ENCODE measurements at places on chromosomes 6 and 20.

DNA sequence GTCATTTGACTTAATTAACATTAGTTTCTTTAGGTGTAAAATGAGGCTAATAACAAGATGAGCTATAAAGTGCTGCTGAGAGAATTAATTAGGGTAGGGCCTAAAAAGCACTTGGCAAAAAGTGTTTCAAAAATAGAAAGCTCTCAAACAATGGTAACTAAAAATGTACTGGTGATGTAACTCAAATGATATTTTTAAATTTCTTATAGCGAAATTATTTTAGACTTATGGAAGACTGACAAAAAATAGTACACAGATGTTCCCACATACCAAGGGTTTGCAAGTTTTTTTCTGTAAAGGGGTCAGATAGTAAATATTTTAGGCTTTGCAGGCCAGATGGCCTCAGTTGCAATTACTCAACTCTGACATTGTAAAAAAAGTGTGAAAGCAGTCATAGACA lies 190.7 kb upstream of the UFL1 start:
- no peak for DNase-seq

DNA sequence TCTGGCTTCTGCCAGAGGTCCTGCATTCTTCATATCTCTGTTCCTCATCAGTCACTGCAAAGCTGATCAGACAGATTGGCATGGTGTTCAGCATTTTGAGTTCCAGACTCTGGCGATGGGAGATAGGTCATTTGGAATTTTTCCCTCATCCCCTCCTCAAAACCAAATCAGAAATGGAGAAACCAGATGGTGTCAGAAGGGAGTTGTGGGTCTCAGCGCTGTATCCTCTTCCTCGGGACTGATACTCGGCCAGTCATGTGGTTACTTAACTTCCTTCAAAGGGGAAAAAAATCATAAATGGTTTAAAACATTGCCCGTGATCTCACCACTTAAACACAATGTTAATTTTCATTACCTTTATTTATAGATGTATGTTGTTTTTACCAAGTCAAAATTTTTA lies 75.8 kb downstream of the IGF2R start:
- DNase-seq = no peak

GRCh38 chr6:120279466-120280167 lies 930.1 kb upstream of the MAN1A1 start:
- DNase-seq = no peak

- no peak for DNase-seq
Observed at GRCh38 chr6:25883991-25884390, 9.9 kb upstream of the SLC17A3 start.

GRCh38 chr20:36264426-36265246 lies 28.4 kb downstream of the AAR2 start:
- DNase-seq = no peak

DNA sequence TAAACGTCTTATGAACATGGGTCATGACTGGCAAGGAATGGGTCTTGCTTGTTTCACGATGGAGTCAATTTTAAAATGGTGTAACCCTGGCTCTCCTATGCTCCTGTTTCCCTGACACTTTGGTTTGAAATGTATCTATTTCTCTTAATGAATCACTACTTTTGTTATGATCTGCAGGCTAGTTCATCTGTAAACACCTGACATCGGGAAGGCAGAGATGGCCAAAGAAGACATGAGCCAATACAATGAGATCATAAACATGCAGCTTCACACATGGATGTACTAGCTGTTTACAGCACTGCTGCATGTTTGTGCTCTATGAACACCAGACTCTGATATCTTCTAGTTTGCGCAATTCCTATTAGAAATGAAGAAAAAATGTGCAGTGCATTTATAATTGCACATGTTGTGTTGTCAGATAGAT lies 11.0 kb upstream of the RAD21L1 start:
- no peak for DNase-seq

DNA sequence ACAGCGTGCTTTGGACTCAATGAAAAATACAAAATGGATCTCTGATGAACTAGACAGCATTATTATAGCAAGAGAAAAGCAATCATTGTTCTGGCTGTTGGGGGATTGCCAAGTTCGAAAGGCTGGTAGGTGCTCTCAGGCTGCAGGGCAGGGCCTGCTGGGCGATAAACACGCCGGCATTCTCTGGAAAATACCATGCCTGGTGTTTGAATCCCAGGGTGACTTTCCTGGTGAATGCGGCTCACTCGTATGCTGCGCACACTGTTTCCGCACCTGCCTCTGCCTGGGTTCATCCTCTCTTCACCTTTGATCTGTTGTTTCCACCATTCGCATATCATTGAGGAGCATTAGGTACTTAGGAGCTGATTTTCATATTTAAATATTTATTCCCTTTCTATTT lies 37.4 kb downstream of the GCNT2 start:
- DNase-seq = no peak

DNA sequence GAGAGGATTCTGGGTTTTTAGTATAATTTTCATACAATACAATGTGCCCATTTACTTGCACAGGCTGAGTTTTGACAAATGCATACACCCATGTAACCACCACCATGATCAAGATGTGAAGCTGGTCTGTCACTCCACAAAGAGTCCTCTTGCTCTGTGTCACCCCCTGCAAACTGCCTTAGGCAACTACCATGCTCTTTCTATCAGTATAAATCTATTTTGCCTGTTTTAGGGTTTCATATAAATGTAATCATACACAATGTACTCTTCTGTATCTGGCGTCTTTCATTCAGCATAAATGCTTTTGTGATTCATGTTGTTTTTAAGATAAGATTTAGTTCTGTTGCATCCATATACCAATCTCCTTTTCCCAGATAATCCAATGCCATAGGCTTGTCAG lies 181.9 kb upstream of the KCNG1 start:
- no peak for DNase-seq

DNA sequence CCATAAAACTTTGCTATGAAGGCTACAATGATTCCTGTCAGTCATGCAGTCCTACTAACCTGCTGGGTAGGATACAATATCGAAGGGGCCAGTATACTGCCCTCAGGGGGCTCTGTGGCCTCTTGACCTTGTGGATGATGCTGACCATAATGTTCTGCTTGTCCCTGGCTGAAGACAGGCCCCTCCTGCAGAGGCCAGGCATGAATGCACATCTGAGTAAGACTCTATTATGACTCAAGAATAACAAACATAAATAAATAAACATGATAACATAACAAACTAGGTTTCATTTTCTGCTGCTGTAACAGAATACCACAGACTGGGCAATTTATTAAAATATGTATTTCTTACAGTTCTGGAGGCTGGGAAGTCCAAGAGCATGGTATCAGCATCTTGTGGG lies 44.0 kb upstream of the POU5F1 start:
- no peak for DNase-seq

GRCh38 chr20:32564921-32565734 lies 20.0 kb downstream of the NOL4L start:
- DNase-seq = no peak

DNA sequence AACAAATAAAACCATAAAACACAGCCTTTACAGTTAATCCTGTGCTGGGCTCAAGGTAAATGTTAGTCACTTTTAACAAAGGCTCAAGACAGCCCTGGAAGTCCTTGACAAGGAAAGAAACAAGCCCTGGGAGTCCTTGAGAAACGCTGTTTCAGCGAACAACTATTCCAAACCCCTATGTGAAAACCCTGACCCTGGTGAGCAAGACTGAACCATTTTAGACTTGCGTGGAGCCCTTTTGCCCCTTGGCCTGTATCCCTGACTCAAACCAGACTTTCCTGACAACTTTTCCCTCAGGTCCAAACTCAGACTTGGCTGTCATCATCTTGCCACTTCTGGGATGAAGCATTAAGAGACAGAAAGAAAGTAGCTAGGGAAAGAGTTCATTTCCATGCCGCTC lies 180.4 kb downstream of the AIG1 start:
- DNase-seq = no peak

DNA sequence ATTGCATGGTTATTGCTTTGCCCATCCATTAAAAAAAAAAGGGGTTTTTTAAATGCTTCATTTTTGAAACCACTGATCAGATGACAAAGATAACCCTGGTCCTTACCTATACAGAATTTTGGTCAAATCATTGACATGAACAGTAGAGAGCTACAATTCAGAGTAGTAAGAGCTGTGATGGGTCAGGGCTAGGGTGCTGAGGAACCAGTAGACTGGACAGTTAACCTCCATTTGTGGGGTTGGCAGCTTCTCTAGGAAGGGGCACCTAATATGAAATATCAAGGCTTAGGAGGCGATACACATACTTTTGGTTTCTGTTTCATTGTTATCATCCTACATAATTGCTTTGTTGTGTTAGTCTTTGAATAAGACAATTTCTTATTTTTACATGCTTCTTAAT lies 55.1 kb downstream of the ORC3 start:
- DNase-seq = no peak

- no peak for DNase-seq
Observed at GRCh38 chr6:21392177-21392576, 201.4 kb upstream of the SOX4 start.

- DNase-seq = no peak
Observed at GRCh38 chr6:40286721-40287120, 300.4 kb downstream of the LRFN2 start.

- no peak for DNase-seq
Observed at GRCh38 chr6:92763274-92763584, 656.1 kb downstream of the EPHA7 start.

DNA sequence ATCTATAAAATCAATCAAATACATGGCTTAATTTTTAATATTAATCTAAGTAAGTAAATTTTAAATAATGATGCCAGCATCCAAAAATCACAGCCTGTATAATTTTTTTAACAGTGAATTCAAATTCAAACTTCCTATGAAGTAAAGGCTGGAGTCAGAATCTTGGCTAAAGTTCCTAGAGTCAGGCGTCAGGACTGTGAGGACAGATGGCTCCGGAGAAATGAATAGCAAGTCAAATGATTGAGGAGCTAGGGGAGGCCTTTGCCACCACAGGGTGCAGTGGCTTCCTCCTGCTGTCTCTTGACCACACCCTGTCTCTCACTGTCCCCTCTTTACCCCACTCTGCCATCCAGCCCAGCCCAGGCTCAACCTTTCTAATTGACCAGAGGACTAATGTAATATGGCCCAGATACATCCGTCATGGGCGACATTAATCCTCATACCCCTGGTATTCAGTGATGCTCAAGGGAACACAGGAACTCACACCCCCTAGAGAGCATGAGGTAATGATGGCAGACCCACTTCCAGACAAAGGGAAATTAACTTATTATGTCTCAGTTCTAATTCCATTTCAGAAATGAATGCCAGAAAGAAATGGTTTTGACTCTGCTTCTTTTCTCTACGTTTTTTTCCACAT lies 53.4 kb downstream of the OPRM1 start:
- no peak for DNase-seq

DNA sequence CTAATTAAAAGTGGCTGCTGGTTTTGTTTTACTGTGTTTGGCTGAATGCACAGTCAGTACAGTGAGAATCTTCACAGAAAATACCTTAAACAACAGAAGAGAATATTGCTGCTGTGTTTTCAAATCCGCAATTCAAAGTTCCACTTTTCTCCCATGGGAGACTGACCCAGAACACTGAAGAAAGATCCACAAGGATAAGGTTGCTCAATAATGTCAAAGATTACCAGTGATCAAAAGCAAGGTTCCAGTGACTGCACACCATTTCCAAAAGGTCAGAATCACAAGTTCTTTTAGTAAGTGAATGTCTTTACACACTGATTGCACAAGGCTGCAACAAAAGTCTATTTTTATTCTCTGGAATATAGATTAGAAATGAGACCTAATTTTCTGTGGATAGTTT lies 82.3 kb downstream of the EPHA7 start:
- no peak for DNase-seq

DNA sequence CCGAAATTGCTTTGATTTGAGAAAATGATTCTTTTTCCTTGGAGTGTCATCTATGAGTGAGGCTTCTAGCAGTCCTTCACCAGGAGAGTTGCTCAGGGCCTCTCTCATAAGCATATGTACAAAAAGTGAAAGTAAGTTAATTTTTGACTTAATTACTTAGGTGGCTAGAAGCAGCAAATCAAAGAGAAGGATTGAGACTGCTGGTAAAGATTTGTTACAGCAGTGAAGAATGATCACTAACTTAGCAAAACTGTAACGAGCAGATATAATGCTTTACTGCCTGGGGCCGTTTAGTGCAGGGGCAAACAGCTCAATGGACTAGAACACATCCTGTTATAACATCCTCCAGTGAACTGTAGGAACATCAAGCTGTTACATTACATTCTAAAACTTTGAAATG lies 167.8 kb upstream of the RIPOR2 start:
- DNase-seq = no peak

GRCh38 chr20:47980336-47981177 lies 195.3 kb upstream of the SULF2 start:
- no peak for DNase-seq

DNA sequence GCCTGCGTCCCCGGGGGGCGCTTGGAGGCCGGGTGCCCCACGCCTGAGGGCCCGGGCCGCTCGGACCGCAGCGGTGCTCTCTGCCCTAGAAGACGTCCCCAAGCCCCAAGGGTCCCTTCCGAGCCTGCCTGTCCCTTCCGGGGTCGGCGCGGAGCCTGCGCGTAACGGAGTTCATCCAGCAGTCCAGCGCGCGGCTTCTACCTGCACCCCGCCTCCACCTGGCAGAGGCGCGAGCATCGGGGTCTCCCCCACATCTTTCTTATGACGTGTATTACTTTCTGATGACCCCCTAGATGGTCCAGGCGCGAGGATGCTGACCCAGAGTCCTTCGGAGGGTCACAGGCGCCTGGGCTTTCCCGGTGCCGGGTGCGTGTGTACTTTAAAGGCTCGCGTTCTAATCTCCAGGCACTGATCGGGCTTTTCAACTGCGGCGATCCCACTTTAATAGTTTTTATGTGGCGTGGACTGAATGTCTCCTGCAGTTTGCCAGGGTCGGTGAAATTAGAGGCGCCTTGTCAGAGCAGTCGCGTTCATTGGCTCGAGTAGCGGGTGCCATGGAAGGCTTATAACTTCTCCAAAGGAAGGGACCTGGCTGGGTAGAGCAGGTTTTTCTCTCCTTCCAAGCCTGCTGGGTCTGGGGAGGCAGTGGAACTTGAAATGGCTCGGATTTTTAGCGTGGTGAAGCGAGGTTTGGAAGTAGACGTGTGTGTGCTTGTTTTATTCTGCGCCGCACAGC lies 912 bp downstream of the EYA4 start:
- DNase-seq = no peak

- DNase-seq = no peak
Observed at GRCh38 chr20:43068482-43068881, 121.2 kb downstream of the PTPRT start.

DNA sequence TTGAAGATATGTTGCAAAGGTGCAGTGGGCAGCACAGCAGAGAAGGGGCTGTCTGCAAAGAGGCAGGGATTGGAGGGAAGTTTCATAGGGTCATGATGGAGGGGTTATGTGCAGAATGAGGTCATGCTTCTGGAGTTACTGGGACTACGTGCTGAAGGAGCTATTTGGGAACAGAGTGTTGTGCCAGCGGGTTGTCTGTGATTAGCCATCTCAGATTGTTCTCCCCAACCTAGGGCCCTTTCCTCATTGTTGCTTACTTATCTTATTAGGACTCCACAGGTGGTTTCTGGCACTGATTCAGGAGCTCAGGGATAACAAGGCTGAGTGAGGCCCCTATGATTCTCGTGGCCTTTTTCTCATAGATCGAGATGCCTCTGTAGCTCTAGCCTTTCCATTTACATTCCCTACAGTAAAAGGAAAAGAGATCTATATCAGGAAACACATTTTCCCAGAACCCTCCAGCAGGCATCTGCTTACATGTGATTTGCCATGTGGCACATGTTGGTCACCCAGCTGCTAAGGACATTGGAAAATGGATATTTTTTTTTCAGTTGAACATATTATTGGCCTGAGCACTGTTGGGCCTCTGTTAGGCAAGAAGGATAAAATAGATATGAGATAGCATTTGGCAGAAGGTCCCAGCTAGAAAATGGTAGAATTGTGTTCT lies 429.6 kb upstream of the PLCB4 start:
- no peak for DNase-seq

- no peak for DNase-seq
Observed at GRCh38 chr6:151490996-151491395, 2.8 kb upstream of the CCDC170 start.
